ENCODE measurements at places on chromosomes 5 and 9. TPM values are rescaled to one million over a fixed set of nuclear protein-coding genes. Genes with fewer than 3 reads are reported as not detected.
A peak's percentile ranks its signal among the peaks of the same experiment; 100 is the strongest.

The FBXW5 gene
- 176 TPM for total RNA-seq

The NPR3 gene
- 34.3 TPM for total RNA-seq

The ZER1 gene
- total RNA-seq: 42.5 TPM

- no peak overlapping the region for H3K27ac ChIP-seq
- H3K4me1 ChIP-seq: no peaks in the 10 kb centered on the region
- no peak overlapping the region for H3K4me3 ChIP-seq
- H3K27me3 ChIP-seq: no peaks in the 10 kb centered on the region
- DNase-seq: no peak
These were observed 66.5 kb upstream of the GLRX start for GRCh38 chr5:95889076-95889475.

DNA sequence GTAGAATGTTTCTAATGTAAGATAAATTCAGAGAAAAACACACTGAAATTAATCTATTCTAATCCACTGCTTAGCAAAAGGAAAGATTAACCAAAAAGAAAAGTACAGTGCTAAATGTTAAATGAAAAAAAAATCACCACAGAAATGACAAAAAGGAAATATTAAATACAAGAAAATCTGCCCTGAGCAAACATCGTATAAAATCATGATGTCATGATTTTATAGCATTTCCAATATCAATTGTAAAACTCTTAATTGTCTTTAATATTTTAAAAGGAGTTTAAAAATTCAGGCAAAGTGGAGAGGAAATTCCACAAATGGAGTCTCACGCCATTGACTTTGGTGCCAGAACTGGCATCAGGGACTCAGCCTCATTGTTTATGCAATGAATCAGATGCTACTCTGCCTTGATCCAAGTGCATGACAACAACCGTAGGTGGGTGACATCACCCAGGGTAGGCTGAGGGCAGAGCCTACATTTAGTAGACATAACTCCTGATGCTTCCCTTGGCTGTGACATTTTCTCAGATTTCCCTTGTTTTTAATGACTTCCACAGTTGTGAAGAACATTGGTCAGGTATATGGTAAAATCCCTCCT, 696.8 kb downstream of the SEMA5A start:
- no peak overlapping the region for H3K4me3 ChIP-seq
- no peaks in the 10 kb centered on the region for H3K4me1 ChIP-seq
- H3K27me3 ChIP-seq: no peaks in the 10 kb centered on the region
- H3K36me3 ChIP-seq: no peaks in the 10 kb centered on the region
- no peak overlapping the region for H3K27ac ChIP-seq

- H3K27me3 ChIP-seq: no peaks in the 10 kb centered on the region
- no peaks in the 10 kb centered on the region for H3K4me1 ChIP-seq
- no peak for DNase-seq
- no peaks in the 10 kb centered on the region for H3K36me3 ChIP-seq
- H3K27ac ChIP-seq: no peak overlapping the region
These were observed 27.1 kb upstream of the LRRC14B start for GRCh38 chr5:164244-164643.

GRCh38 chr9:89661956-89662717, 57.3 kb downstream of the GADD45G start:
- H3K27ac ChIP-seq: no peak overlapping the region
- peak; percentile 84 for DNase-seq
- peaks cover 7% of the 10 kb centered on the region for H3K4me1 ChIP-seq
- no peaks in the 10 kb centered on the region for H3K27me3 ChIP-seq

All from thoracic aorta (tissue), 2 donors.